Muscle of back (tissue), 13 donors: ENCODE measurements at places on chromosomes 1 and 21. TPM values are rescaled to one million over a fixed set of nuclear protein-coding genes. Genes with fewer than 3 reads are reported as not detected.

Gene TRPM2
- polyA plus RNA-seq, result 2.0 TPM

Gene OLFML3
- polyA plus RNA-seq, result 151 TPM

Gene LIN28A
- polyA plus RNA-seq, result not detected

Gene TMEM167B
- polyA plus RNA-seq, result 33.5 TPM

Gene PRR9
- not detected for polyA plus RNA-seq

Gene TDRD10
- 1.5 TPM for polyA plus RNA-seq

Gene HHAT
- polyA plus RNA-seq, result 4.6 TPM

Gene ZNF593OS
- polyA plus RNA-seq, result 1.4 TPM

Gene IRF6
- polyA plus RNA-seq, result 1.0 TPM
